EH (cell line): ENCODE measurements at places on chromosomes 1 and 21.

- peak; percentile 27 for DNase-seq
Measured at GRCh38 chr1:113784104-113784779, 25.0 kb upstream of the PHTF1 start.

GRCh38 chr1:153447498-153448170, 12.8 kb downstream of the S100A7 start:
- peak; percentile 62 for DNase-seq

DNA sequence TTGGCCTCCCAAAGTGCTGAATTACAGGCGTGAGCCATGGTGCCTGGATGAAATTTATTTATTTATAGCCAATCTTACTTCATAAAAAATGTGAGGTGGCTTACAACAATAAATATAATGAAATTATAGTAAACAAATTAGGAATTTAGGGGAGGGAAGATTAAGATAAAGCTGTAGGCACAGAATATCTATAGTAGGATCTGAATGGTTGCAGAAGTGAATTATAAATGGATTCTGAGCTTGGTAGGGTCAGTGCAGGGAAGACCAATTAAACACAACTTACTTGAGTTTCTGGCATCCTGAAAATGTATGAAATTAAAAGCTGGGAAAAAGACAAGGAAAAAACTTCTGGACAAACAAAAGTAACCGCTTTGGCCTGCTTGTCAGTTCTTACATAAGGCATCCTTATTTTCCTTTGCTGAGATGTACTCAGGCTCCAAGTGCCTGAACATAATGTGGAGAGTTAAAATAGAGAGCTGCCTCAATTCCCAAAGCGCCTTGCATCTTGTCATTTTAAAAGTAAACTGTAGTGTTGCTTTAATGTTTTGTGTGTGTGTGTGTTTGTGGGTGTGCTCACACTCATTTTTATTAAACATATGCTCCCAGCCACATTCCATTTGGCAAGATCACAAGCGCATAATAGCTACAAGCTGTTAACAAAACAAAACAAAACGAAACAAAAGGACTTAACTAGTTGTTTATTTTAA, 247.3 kb downstream of the S1PR1 start:
- DNase-seq: peak; percentile 1

- DNase-seq: no peak
Measured at GRCh38 chr1:117511273-117511672, 94.6 kb upstream of the TENT5C start.

DNA sequence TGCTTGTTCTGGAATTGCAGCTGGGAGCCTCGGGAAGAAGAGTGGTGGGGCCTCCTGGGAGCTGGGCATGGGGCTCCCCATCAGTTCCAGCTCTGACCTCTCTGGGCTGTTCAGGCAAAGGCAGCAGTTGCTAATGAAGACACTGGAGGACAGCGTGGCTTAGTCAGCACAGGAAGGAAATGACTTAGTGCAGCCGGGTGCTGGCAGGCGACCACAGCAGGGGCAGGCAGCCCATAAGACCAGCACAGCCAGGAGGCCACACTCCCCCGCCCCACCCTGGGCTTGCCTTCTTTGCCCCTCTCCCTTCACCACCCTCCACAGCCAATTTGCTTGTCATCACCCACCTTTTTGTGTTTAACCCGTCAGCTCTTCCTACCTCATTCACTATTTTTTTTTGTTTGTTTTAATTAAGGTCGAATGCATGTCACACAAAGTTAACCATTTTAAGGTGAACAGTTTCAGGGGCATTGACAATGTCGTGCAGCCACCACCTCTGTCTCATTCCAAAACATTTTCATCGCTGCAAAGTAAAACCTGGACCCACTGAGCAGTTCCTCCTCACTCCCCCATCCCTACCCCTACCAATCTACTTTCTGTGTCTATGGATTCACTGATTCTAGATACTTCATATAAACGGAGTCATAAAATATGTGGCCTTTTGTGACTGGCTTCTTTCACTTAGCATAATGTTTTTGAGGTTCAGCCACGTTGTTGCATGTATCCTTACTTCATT, 10.9 kb downstream of the OLIG2 start:
- DNase-seq: peak; percentile 75

DNA sequence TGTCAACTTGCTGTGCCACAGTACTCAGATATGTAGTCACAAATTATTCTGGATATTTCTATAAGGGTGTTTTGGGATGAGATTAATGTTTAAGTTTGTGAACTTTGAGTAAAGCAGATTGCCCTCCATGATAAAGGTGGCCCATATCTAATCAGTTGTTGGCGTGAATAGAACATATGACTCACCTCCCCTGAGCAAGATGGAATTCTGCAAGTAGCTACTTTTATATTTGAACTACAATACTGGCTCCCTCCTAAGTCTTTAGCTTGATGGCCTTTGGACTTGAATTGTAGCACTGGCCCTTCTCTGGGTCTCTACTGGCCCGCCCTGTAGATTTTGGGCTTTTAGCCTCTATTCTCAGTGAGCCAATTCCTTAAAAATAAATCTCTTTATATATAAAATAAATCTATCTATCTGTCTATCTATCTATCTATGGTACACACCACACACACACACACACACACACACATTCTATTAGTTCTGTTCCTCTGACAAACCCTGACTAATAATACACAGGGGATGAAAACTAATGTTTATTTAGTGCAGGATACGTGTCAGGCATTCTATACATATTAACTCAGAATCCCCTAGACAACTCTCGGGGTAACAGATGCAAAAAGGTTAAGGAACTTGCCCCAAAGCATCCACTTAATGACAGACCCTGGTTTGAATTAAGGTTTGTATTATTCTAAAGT, 37.9 kb upstream of the PDC start:
- peak; percentile 84 for DNase-seq

DNA sequence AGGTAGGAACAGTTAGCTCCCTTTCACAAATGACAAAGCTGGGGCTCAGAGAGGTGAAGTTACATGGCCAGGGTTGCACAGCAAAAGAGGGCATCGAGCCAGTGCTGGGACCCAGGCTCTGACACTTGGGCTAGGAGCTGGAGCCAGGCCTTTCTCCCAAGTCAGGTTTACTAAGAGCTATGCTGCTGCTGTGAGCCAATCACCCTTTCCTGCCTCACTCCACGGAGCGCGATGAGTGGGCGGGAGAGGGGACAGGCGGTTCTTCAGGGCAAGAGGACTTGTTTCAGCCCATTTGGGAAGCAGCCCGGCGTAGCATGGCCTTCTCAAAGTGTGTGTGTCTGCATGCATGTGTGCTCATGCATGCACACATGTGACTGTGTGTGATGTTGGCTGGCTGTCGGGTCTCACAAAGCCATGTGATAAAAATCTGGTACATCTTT, 10.6 kb downstream of the ID3 start:
- peak; percentile 54 for DNase-seq

DNA sequence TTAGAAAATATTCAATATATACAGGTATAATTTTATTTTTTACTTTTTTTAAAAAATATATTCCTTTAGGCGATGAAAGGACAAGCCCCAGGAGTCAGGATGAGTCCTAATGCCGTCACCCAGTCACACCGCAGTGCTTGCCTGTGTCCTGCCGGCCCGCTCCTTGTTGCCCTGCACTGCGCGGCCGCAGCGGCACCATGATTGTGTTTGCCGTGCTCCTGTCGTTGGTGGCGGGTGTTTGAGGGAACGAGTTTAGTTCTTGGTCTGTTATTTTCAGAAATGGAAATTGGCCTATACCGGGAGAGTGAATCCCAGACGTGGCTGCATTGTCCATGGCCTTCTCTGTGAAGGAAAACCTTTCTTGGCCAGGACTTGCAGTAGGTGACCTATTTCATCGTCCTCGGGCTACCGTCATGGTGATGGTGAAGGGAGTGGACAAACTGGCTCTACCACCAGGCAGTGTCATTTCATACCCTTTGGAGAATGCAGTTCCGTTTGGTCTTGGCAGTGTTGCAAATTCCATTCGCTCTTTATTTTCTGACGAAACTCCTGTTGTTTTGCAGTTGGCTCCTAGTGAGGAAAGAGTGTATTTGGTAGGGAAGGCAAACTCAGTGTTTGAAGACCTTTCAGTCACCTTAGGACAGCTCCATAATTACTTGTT, 45.9 kb upstream of the CRB1 start:
- no peak for DNase-seq

DNA sequence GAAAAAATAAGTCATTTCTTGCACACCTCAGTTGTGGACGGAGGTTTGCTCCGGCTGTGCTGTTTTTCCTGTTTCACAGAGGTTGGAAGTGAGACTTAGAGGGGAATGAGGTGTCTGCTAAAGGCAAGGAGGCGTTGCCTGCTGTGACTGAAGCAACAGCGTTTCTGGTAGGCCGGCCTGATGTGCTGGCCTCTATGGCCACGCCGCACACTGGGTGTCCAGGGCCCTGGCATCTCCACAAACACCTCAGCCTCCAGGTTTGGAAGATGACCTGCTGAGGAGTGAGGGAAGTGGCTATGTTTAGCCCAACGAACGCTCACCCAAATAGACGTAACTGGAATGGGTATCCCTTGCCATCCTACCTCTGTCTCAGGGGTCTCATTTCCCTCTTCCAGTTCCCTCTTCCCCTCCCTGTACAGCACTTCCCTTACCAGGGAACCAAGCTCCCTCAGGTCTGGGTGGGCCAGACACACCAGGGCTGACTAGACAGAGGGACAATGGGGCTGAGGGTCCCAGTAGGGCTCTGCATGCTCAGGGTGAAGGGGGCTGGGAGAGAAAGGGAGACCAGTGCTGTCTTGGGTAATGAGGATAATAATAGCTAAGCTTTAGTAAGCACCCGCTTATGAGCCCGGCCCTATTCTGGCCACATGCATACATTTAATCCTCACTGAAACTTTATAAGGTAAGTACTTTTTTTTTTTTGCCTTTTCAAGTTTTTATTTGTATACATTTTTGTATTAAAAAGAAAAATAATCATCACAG, 11.9 kb downstream of the CACNA1S start:
- DNase-seq: no peak

- no peak for DNase-seq
Measured at GRCh38 chr1:106458866-106459265, 597.6 kb upstream of the PRMT6 start.

- DNase-seq: no peak
Measured at GRCh38 chr21:40177979-40178378, 310.7 kb downstream of the PCP4 start.

DNA sequence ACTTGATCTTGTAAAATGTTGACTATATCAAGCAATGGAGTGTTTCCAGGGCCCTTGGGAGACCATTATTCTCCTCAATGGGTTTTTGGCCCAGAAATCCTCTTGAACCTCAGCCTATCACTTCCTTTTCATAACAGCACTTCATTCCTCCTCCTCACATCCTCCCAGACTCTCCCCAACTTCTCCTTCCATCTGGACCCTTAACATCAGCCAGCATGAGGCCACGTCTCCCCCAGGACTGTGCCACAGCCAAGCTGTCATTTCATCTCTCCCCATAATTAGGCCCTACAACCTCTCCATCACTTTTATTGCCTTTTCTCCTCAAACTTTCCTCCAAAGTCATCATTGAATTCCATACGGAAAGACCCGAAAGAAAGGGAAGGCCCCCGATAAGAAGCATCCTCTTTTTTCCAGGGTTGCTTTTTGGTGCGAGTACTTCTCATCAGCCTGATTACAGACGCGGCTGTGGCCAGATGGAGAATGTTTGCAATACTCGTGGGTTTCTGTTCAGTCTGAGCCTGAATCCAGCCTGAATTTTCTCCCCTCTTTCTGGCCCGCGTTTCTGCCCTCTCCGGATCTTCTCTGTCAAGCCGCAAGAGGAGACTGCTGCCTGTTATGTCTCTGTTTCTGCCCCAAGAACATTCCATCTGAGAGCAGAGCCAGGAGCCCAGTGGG, 52.7 kb upstream of the SLC25A33 start:
- DNase-seq: no peak

DNA sequence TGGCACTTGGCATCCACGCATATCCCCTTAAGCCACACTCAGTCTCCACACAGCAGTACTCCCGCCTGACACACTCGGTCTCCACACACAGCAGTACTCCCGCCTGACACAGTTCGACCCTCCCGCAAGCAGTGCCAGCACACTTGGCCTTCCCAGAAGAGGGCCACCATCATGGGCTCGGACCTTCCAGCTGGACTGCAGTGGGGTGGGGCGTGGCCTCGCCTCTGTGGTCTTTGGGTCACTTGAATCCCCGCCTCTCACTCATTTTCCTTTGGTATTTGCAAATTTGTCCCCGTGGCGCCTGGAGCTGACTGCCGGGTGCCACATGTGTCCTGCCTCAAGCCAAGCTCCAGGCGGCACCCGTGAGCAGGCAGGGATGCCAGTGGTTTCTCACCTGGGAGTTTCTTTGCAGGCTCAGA, 63.7 kb downstream of the FAAP20 start:
- DNase-seq: no peak
